ENCODE measurements at places on chromosomes 3 and 15.

GRCh38 chr3:20319551-20319950 is 133.5 kb upstream of the SGO1 start:
- DNase-seq, result no peak

GRCh38 chr15:31060429-31061140 is 40.9 kb downstream of the TRPM1 start:
- no peak for DNase-seq

- DNase-seq, result no peak
Observed at GRCh38 chr3:59243476-59243875, 193.7 kb upstream of the CFAP20DC start.

GRCh38 chr3:25897019-25897418 is 107.1 kb downstream of the OXSM start:
- no peak for DNase-seq

GRCh38 chr3:33426630-33427317 is 13.4 kb downstream of the UBP1 start:
- no peak for DNase-seq

GRCh38 chr3:196288141-196288460 is 575 bp upstream of the PCYT1A start:
- DNase-seq, result no peak

GRCh38 chr15:48096813-48097212 is 24.0 kb upstream of the SLC24A5 start:
- DNase-seq, result peak; percentile 64

DNA sequence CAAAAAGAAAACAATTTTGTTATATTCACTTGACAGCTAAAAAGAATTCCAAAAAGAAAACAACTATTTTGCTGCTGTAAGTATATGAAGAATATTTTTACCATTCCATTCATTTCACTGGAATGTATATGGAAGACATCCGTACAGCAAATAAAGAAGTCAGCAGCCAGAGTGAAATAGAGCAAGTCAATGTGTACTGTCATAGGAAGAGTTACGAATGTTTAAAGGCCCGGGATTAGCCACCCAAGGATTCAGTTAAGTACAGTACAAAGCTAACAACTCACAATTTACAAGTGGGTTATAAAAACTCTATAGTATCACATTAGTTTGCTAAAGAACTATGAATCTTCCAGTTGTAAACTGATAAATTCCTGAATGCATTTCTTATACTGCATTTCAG is 14.4 kb upstream of the XXYLT1 start:
- DNase-seq, result no peak

DNA sequence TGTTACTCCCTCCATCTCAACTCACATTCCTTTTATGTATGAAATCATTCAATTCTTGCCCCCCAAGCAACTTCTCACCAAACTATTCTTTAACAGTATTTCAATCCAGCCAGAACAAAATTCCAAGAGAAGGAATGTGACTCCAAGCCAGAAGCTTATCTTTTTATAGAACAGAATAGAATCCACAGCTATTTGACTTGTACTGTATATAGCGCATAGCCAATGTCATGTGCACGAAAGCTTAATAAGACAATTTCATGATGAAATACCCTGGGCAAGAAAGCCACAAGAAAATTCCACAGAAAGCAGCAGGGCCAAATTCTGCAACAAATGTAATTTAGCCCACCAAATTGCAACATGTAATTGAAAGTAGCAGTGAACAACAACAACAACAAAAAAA is 127.6 kb upstream of the UBE2E2 start:
- DNase-seq, result peak; percentile 66

DNA sequence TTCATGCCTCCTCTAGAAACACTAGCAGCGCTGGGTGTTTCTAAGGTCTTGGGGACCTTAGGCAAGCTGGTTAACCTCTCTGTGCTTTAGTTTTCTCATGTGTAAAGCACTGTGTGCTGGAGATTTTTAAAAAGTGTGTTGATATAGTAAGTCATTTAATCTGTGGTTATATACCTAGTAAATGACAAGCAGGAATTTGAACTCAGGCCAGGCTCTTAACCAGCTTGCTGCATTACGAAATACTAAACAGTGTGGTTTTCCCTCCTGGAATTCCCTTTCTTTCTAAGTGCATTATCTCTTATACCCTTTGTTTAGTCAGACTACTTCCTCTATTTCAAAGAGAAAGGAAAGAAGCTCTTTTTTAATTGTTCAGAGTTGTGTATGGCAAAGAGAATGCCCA is 26.5 kb downstream of the NEO1 start:
- DNase-seq, result peak; percentile 65

- DNase-seq, result no peak
Observed at GRCh38 chr3:43013743-43014155, 34.6 kb downstream of the GASK1A start.

DNA sequence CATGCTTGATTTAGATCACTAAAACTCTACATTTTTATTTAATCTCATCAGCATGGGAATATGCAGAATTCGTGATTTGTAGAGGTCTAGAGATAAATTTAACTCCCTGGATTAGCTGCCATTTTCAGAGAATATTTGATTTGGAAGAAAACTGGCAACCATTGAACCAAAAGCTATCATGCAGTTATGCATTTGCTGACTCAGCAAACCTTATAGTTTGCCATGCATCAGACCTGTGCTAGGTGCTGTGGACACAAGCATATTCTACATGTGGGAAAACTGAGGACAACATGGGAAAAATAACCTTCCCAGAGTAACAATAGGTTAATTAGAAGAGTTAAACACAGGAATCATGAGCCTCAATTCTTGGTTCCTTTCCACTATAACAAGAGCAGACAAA is 54.7 kb upstream of the TP63 start:
- no peak for DNase-seq

Measured in fibroblast of skin of left biceps (primary cell).